ENCODE measurements at places on chromosomes 2 and 18.

- ATAC-seq, result no peak
These were observed 22.2 kb upstream of the GNAL start for GRCh38 chr18:11666831-11667230.

DNA sequence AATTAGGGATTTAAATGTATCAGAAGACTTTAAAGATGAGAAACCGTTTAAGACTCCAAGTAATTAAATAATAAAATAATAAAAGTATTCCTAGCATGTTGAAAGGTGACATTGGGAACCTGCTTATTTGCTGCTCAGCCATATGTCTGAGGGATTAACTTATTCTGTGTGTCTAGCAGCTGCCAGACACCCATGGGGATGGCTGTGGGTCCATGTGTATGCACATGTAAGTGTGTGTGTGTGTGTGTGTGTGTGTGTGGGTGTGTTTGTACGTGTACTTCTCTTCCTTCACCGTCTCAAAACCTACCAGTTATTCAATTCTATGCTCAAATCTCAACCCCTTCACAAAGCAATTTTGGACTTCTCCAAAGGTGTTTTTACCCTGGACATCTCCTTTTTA is 124.5 kb downstream of the SETBP1 start:
- no peak for ATAC-seq

- no peak for ATAC-seq
These were observed 131.9 kb upstream of the ID2 start for GRCh38 chr2:8549942-8550341.

DNA sequence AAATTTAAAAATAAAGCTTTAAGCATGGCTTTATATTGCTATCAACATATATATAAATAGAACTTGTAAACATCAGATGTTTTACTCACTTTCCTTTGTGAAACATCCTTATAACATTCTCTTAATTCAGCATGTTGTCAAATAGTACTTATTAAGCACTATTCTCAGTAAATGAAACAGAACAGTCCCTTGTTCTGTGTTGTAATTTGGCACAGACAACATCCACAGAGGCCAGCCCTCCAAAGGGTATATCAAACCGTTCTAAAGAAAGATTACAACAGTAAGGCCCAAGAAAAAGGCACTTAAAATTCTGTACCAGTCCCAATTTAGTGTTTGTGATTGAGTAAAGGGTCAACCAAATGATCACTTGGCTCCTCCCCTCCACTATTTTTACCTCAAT is 46.0 kb downstream of the GAREM1 start:
- ATAC-seq, result no peak

DNA sequence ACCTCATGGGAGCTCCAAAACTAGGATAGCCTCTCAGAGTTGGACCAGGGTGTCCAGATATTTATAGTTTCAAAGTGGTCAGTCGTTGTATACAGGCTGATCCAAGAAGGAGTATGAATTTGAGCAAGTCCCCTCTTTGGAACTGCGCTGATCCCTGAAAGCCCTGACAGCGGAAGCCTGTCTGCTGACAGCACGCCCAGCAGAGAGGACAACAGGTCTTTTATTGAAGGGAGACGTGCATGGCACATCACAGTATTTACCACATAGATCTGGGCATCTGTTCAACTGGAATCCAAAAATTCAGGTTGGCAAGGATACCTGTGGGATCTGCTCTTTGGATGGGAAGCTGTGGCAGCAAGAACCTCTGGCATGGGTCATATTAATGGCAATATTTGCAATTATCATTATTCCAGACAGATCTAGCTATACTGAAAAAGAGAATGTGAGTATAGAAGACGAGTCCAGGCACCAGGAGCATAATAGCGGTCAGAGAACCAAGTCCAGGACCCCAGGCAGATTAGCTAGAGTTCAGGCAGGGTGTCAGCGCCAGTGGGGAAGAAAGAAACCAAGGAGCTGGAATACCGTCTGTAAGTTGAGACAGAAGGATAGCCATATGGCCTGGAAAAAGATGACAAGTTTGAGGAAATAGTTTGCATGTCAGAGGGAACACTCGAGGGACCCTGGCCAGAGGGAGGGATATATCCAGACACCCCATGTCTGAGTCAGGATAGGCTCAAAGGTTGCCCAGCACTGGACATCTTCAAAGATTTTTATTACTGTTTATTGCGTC is 260.4 kb upstream of the FANCL start:
- no peak for ATAC-seq

DNA sequence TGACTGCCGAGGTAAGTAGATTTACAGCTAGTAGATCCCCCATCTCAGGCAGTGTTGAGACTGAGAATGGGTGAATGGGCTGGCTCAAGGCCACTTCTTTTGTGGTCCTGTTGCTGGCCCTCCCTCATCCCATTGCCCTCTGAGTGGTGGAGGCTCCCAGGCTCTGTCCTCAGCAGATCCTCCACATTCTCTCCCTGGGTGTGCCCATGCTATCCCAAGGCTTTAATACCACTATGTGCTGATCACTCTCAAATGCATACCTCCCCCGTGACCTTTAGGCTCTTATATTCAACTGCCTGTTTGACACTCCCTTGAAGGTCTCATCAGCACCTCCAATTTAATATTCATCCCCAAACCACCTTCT is 271.8 kb downstream of the GLI2 start:
- ATAC-seq, result no peak

GRCh38 chr2:58137856-58138255 is 91.2 kb downstream of the VRK2 start:
- no peak for ATAC-seq

DNA sequence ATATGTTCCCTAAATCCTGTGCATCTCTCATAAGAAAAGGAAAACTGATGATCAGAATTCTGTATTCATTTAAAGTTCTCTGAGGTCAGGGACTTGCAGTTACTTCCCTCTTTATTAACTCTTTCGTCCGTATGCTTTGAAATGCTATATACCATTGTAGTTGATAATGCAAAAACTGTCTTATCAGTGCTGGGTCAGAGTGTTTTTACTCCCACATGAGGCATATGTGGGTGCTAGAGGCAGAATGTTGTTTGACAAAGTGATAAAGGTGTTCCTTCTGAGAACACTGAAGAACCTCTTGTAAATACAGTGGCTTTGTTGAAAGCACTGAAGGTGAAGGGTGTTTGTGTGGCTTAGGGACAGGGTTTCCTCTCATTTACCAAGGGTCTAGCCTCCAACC is 136.5 kb upstream of the NFATC1 start:
- ATAC-seq, result no peak

GRCh38 chr2:180061085-180061484 is 54.0 kb upstream of the CWC22 start:
- ATAC-seq, result no peak

GRCh38 chr18:49723648-49724180 is 89.6 kb downstream of the ACAA2 start:
- ATAC-seq, result peak; percentile 10

- no peak for ATAC-seq
These were observed 280.5 kb upstream of the CCDC68 start for GRCh38 chr18:55239740-55240139.

GRCh38 chr2:28239207-28239606 is 153.5 kb upstream of the FOSL2 start:
- ATAC-seq, result no peak

GRCh38 chr2:197894751-197895274 is 90.4 kb downstream of the PLCL1 start:
- ATAC-seq, result no peak

DNA sequence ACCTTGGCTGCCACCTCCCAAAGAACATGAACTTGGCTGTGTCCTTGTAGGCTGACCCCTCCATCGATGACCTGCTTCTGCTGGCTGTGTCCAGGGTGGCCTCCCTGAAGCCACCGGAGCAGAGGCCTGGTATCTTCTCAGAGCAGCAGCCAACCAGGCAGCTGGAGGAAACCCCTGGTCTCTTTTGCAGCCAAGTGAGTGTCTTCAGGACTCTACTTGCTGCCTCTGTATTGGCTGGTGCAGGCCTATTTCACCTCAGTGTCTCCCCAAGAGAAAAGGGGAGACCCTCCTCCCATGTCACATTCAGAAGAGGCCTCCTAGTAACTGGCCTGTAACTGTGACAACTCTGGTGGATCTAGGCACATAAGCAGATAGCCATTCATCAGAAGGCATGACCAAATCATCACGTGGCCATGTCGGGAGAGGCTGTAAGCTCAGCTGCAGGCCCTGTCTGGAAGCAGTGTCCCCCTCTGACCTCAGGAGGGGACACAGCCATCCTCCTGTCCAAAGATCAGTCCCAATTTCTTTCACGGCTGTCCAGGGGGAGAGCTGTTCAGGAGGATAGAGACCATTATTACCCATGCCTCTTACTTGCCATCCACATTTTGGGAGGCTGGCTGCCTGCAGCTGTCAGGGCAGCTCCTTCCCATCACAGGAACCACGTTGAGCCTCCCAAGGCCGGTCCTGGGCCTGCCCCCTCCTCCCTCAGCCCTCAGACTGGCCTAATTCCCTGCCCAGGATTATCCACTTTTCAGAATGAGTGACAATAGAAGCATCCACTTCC is 20.9 kb upstream of the ROCK2 start:
- 0 out of 3 replicates have a peak, but pooled peaks have one; percentile 23 for ATAC-seq

DNA sequence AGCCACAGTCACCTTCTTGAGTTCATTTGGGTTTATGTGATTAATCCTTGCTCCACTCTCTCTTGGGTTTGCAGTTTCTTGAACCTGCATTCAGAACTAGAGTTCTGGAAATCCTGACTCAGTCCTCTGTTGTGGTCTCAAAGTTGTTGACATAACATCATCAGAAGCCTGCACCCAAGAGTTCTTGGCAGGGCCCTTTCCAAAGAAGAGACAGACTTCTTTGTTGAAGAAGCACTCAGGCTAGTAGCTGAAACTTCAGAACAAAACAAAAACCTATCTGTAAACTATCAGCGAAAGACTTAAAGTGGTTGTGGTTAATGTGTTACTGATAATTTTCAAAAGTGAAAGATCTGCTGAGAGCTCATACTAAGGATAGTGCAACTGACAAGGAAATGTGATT is 120.8 kb downstream of the FAM168B start:
- ATAC-seq, result no peak

GRCh38 chr2:50786345-50786744 is 245.6 kb downstream of the NRXN1 start:
- no peak for ATAC-seq

DNA sequence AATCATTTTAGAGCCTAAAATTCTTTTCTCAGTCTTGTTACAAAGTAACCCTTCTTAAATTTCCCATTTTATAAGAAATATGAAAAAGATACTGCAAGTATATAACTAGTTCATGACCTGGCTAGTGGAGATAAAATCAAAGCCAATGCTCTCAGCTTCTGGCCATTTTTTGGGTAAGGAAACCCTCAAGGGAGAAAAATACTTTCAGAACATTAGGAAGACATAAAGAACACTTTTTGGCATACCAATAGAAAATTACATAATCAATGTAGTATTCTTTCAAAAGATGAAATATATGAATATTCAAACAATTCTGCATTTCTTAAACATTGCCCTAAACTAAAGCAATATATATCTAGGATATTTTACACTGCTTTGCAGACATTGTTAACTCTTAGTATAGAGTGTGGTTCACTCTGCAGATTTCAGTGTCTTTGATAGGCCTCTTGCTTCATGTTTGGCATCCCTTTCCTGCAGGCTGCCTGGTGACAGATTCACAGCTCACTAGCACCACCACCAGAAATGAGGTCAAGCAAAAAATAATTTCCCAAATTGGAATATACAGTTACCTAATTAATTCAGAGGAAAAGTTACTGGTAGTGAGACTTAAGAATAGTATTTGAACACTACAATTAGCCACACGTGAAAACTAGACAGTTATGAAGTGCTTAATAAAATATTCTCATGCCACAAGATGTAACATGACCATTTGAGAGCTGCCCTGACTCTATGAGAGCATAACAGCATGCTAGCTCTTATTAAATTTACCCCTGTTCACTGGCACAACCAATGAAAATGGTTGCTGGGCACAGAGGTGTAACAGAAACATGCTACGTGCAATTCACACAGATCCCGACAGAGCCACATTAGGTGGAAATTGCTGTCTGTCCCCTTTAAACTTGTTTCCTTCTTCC is 36.0 kb downstream of the PAIP2B start:
- ATAC-seq, result peak; percentile 55

- no peak for ATAC-seq
These were observed 594.6 kb downstream of the ADCYAP1 start for GRCh38 chr18:1499265-1499664.

DNA sequence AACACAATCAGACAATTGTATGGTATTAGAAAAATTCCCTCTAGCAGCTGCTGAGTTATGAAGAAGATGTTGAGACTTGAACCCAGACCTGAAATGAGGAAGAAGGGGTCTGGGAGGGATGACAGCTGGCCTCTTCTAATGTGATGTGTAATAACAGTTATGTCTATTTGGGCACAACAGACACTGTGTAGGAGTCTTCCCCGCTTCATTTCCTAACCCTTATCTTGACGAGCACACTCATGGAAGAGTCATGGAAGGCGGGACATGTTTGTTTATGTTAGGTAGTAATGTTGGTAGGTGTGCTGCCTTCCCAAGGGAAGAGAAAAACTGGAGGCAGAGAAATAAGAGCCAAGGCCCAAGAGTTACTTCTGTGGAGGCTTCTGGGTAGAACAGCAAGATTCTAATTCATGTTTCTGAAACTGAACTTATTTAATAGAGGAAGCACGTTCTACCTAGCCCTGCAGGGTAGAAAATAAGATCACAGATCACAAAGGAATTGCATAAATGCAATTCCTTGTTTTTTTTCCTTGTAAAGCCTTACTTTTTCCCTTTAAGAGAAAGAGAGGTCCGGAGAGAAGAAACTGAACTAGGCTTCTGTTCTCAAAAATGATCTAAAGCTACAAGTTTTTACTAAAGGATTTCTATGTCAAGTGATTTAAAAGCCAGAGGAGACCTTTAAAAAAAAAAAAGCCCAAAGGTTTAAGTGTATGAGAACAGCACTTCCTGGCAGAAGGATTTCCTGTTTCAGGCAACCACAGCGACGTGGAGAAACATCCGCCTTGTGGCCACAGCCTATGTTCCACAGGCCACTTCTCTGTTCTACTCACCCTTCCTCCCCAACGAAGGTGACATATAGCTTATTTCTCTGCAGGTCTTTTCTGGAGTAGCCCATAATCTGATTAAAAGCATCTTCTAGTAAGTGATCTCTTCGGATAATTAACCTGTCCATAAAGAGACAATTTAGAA is 68.5 kb upstream of the STK17B start:
- ATAC-seq, result no peak

GRCh38 chr18:12973562-12974213 is 17.5 kb upstream of the CEP192 start:
- ATAC-seq, result no peak

Measured in SK-N-SH treated with all-trans-retinoic acid at 6 μM for 48 hours (cell line).